ENCODE measurements at places on chromosomes 1 and 21. TPM values are rescaled to one million over a fixed set of nuclear protein-coding genes. Genes with fewer than 3 reads are reported as not detected.

Gene STYXL2
- not detected for total RNA-seq

Gene DIRAS3
- not detected for total RNA-seq

Gene GLIS1
- total RNA-seq: not detected

Gene F13B
- 2.7 TPM for total RNA-seq

Gene SEC16B
- total RNA-seq: 5.3 TPM

Gene BATF3
- total RNA-seq: not detected

Gene OLFML2B
- not detected for total RNA-seq

Gene PLPPR5
- not detected for total RNA-seq

Gene E2F2
- total RNA-seq: 5.7 TPM

Gene RORC
- 2.5 TPM for total RNA-seq
